ENCODE measurements at places on chromosomes 1 and 21.

- DNase-seq: no peak
Measured at GRCh38 chr1:106675558-106675957, 380.9 kb upstream of the PRMT6 start.

DNA sequence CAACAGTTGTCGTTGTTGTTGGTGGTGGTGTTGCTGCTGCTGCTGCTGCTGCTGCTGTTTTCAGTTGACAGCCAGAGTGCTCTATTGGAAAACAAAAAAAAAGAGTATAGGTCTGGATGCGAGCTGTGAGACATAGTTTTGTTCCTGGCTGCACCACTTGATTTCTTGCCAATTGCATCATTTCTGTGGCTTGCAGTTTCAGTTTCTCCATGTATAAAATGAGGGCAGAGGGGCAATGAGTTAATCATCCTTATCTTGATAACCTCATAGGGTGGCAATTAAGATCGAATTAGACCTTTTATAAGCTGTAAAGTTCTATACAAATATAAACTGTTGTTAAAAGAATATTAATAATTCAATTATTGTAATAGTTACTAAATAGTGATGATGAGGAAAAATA lies 156.7 kb downstream of the DMRTA2 start:
- peak; percentile 13 for DNase-seq

GRCh38 chr1:4253935-4254334 lies 353.9 kb upstream of the C1orf174 start:
- peak; percentile 74 for DNase-seq

DNA sequence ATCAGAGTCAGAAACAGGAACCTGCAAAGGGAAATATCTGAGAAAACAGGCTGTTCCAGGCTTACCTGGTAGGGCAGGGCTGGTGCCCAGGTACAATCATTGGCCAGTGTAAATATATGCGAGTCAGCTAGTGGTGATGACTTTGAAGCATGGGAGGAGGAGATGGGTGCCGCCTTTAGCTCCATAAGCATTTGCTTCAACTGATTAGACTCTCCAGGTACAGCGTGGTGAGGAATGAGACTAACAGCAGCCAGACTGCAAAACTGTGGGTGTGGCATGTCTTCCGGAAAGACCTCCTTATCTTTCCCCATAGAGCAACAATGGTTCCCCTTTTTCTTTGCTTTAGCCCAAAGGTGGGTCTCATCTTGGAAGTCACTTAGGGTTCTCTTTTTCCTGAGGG lies 137.2 kb downstream of the LRIG2 start:
- no peak for DNase-seq

DNA sequence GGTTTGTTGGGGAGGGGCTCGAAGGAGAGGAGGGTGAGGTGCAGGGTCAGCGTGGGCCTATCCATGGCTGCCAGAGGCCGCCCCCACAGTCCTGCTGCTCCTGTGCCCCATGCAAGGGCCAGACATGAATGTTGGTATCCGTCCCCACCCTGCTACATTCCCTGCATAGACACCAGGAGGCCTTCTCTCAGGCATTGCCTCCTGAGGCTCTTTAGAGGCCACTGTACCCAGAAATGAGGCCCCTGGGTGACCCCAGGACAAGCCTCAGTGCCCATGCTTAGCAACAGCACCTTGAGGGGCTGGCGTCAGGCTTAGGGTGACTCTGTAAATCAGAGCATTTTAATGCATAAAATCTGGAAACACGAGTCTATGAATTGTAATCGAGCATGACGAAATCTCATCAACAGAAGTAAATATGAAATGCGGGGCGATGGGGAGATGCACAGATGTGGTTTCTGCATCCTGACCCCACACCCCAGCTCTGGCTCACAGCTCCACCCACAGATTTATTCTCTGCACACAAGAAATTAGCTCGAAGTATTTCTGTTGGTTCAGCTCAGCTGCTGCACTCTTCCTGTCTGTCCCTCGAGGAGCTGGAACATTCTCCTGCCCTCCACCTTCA lies 124.0 kb upstream of the CSF3R start:
- no peak for DNase-seq

- DNase-seq: no peak
Measured at GRCh38 chr1:205061227-205061626, 18.2 kb downstream of the CNTN2 start.

- no peak for DNase-seq
Measured at GRCh38 chr1:62433861-62434617, 2.8 kb upstream of the USP1 start.

- DNase-seq: no peak
Measured at GRCh38 chr1:157831968-157832626, 9.5 kb downstream of the CD5L start.

GRCh38 chr1:42837709-42838108 lies 8.7 kb upstream of the ZNF691 start:
- no peak for DNase-seq

DNA sequence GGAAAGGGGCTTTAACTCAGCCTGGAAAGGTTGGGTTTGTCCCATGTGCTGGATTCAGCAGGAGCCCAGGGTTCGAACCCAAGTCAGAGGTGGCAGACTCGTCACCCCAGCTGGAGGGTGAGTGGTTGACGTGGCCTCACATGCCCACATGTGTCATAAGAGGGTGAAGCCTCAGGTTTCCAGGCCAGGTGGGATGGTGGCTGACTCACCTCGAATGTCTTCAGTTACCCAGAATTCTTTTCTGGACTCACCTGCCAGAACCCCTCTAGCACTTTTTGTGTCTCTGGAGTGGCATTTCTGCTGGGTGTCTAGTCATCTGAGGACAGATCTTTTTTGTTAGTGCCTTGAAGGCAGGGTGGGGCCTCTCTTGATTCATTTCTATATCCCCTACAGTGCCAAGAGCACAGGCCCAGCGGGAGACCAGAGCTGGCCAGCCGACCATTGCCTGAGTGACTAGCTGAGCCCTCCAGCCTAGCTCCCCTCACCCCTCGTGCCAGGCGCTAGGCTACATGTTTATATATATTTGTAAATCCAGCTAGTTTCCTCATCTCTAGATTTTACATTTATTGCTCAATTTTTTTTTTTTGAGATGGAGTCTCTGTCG lies 28.1 kb downstream of the IL6R start:
- DNase-seq: no peak

DNA sequence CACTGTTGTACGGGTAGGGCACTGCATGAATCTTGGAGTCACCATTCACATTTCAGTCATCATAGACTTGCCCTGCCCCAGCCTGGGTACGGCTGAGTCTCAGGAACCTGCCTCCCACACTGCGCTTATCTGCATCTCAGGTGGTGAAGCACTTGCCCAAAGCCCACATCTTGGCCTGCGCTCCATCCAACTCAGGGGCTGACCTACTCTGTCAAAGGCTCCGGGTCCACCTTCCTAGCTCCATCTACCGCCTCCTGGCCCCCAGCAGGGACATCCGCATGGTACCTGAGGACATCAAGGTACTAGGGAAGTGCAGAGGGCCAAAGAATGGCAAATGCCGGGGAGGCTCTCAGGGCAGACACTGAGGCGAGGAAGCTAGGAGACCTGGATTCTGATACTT lies 11.7 kb downstream of the RHOC start:
- no peak for DNase-seq

GRCh38 chr1:205813755-205814058 lies 709 bp upstream of the SLC41A1 start:
- DNase-seq: peak; percentile 31

DNA sequence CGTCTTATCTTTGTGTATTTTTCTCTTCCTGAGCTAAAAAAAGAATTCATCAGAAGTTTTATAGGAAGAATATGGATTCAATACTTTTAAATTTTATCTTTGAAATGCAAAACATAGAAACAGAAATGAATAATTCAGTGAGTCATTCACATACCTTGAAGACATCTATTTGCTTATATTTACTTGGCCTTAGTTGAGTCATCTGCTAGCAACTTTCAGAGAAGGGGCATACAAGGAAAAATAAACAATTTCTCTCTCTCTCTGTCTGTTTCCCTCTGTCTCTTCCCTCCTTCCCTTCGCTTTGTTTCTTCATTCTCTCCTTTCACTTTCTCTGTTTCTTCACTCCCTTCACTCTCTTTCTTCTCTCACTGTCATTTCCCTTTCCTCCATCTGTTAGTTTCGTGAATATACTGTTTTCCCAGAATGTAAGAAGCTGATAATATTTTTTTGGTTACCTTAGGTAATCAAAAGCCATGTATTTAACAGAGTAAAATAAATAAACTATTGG lies 477.2 kb downstream of the BRINP3 start:
- DNase-seq: no peak

- DNase-seq: no peak
Measured at GRCh38 chr1:220225957-220226356, 46.3 kb downstream of the RAB3GAP2 start.

DNA sequence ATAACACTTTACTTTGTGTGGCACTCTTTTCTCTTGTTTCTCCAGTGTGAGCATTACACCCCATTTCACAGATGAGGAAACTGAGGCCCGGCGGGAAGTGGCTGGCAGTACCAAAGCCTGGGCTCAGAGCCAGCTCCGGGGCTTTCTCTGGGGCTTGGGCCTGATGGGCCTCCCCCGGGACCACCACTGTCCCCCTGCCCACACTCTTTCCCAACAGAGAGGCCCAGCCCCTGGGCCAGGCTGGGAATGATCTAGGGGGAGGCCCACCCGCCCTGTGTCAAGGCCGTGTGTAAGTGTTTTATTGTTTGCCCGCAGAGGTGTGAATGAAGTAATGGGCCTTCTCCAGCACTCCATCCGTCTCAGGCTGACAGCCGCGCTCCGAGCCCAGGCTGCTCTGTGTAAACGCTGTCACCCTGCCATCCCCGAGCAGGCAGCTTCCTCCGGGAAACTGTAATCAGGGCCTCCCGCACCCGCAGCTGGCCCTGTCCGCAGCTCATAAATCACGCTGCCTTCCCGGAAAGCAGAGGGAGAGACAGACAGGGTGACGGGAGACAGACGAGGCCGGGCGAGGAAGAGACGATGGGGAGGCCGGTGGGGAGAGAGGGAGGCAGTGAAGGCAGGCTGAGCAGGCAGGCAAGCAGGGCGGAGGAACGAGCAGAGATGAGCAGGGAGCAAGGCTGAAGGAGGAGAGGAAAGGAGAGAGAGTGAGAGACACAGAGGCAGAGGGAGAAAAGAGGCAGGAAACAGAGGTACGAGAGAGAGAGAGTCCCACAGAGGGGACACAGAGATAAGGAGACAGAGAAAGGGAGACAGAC lies 109.7 kb upstream of the ZBTB40 start:
- peak; percentile 41 for DNase-seq

GRCh38 chr1:170959385-170959784 lies 24.1 kb downstream of the MROH9 start:
- no peak for DNase-seq

- no peak for DNase-seq
Measured at GRCh38 chr1:12159816-12160215, 7.0 kb upstream of the TNFRSF1B start.

DNA sequence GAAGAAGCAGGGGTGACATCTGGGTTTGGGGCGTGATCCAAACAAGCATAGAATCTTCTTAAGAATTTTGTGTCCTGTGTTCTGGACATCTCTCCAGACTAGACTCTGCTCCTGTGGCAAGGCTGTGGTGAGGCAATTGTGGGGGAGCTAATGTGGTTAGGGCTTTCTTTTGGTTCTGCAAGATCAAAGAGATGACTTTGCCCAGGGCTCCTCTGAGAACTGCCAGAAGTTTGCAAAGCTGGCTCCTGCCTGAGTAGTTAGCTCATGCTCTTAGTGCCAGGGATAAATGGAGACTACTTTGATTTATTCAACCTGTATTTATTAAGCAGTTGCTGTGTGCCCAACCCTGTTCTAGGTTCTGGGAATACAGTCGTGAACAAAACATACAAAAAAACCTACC lies 34.0 kb upstream of the CRNN start:
- DNase-seq: no peak

DNA sequence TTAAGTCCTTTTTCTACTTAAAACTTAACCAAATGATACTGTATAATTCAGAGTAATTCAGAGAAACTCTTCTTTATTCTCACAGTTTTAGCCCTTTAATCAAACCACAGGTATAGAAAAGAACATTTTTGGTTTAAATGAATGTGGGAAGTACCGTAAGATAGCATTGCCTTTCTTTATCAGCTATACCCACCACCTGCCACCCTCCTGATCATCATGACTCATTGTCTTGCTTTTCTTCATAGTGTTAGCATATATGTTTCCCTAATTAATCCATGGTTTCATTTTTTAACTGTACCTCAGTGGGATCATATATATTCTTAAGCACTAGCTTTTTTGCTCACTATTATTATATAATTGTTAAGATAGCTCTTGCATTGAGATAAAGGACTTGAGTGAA lies 27.5 kb upstream of the ANGPTL1 start:
- no peak for DNase-seq

DNA sequence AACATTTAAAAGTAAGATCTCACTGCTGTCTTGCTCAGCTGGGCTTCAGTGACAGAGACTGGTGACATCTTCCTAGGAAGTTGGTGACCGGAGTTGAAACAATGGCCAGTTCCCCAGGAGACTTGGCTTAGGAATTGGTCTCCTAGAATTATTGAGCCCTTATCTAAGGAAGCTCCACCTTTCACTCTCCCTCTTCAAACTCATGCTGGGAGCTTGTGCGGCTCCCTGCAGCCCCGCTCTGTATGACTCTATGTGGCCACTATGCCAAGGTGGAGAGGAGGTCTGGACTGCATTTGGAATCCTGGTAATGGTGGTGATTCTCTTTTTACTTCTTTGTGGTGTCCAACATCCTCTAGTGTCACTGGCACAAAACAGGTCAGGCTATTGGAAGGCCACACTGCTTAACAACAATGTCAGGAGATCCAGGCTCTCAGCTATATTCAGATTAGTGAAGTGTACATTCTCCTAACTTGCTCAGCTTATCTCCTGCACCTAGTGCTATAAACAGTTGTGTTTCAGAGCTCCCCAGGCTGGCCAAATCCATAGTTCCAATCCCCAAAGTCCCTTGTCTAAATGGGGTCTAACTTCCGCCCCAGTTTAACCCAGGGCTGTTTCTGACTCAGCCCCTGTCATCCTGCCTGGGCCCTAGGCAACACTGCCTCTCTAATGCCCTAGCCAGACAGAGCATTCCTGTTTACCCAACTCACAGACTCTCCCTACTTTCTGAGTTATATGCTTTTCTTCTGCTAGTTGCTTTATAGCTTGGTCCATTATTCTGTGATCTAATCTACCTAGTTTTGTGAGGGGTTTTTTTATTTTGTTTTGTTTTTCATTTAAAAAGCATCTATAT lies 18.3 kb downstream of the ATP2B4 start:
- no peak for DNase-seq

GRCh38 chr1:191528275-191528674 lies 630.0 kb upstream of the RGS18 start:
- no peak for DNase-seq

DNA sequence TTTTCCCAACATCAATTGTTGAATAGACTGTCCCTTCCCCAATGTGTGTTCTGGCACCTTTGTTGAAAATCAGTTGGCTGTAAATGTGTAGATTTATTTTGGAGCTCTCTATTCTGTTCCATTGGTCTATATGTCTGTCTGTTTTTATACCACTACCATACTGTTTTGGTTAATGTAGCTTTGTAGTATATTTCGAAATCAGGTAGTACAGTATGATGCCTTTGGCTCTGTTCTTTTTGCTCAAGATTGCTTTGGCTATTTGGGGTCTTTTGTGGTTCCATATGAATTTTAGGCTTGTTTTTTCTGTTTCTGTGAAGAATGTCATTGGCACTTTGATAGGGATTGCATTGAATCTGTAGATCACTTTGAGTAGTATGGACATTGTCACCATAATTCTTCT lies 8.1 kb downstream of the ACOT11 start:
- DNase-seq: no peak

Data from NCI-H1105 (cell line).